GF-D8 (cell line): ENCODE measurements at places on chromosomes 4 and X.
A peak's percentile ranks its signal among the peaks of the same experiment; 100 is the strongest.

GRCh38 chr4:1756893-1757779 is 35.8 kb downstream of the TACC3 start:
- DNase-seq, result no peak

- DNase-seq, result no peak
Measured at GRCh38 chr4:1767770-1768366, 25.2 kb upstream of the FGFR3 start.

DNA sequence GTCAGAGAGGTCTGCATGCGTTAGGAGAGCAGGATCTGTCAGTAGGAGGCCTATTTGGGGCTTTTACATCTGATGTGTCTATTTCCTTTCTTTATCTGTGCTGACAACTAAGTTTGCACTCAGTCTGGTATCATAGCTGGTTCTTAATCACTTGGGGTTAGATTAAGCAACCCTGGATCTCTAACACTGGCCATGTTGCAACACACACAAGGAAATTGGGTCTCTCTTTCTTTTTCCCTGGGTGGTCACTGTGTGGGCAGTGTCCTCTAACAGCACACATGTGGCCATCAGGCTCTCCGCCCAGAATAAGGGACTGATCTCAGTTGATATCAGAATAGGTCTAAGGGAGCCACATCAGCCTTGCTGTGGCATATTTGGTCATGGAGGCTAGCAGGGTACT is 38.9 kb downstream of the IGFBP7 start:
- DNase-seq, result peak; percentile 45

- no peak for DNase-seq
Measured at GRCh38 chr4:94536049-94536448, 84.3 kb downstream of the PDLIM5 start.

DNA sequence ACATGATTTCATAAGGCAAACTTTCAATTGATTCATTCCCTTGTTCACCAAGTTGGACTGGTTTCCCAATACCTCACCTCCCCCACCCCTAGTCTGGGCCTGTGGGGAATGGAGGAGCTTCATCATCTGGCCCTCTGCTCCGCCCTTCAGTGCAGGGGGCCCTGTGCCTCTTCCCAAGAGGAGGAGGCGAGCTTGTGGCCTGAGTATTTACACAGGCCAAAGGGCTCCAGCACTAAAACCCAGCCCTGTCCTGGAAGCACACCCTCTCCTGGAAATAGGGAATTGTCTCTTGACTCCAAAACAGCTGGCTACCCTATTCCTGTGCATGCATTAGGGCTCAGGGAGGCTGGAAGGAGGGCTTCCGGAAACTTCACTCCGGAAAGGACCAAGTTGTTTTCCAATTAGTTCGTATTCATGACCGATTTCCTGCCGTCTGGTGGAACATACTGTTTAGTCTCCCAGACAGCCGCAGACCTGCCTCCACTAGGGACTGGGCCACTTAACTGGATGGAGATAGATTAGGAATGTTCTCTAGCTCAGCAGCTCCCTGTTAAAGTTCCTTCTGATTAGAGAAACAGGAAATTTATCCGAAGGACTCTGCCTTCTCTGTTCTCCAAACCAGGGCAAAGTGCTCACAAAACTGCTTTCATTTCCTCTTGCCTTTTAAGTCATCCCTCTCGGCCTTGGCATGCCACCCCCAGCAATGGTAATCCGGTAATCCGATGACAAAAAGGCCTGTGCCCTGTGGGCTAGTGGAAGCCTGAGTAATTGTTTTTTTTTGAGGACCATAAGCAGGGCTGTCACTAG is 5.8 kb downstream of the SRPX2 start:
- DNase-seq, result no peak

DNA sequence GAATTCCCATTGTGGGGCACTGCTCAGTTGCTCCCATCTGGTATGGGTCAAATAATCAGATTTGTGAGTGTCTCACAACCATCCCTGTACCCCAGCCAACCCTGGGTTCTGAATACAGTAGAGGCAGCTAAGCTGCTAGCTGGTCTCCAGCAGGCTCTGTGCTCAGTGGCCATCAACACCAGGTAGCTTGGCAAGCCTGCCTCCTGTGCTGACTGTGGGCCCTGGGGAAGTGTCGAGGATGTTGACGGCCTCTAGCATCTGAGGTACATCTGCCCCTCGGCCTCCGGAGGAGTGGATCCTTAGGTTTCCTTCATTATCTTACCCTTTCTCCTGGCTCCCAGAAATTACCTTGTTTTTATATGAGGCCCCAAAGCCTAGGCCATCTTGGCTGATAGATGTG is 13.3 kb downstream of the RNF4 start:
- DNase-seq, result no peak
